Right renal cortex interstitium (tissue), 3 donors: ENCODE measurements at places on chromosomes 16 and 17. TPM values are rescaled to one million over a fixed set of nuclear protein-coding genes. Genes with fewer than 3 reads are reported as not detected.

- DNase-seq: no peak
These were observed 73.9 kb downstream of the RPGRIP1L start for GRCh38 chr16:53629607-53630312.

OR3A2 gene
- 0.49 TPM for polyA plus RNA-seq

GRCh38 chr16:81096715-81097208 is 567 bp upstream of the GCSH start:
- DNase-seq: no peak

- no peak for DNase-seq
These were observed 825 bp downstream of the HASPIN start for GRCh38 chr17:3724378-3725077.

GRCh38 chr16:81447383-81448101 is 2.9 kb downstream of the CMIP start:
- no peak for DNase-seq
